H4 (cell line): ENCODE measurements at places on chromosomes 3 and 15. TPM values are rescaled to one million over a fixed set of nuclear protein-coding genes. Genes with fewer than 3 reads are reported as not detected.
A peak's percentile ranks its signal among the peaks of the same experiment; 100 is the strongest.

Gene PATL2
- total RNA-seq, result 0.12 and 0.77 TPM in 2 replicates

DNA sequence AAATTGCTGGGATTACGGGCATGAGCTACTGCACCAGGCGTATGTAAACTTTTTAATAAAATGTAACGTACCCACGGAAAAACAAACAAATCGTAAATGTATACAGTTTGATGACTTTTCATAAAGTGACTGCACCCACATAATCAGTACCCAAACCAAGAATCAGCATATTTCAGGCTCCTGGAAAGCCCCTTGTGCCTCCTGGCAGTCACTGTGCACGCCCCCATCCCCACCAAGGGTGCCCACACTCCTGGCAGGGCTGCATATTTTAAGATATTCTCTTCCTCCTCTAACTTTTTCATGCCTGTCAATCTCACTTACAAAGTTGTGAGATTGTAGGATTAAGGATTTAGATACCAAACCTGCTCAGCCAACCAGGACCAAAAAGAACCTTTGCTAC, 305.5 kb downstream of the SHQ1 start:
- no peak for DNase-seq

- no peak for DNase-seq
Measured at GRCh38 chr3:189655617-189656016, 24.4 kb downstream of the TP63 start.

GRCh38 chr15:32855942-32856341, 138.1 kb downstream of the GREM1 start:
- DNase-seq, result peak; percentile 97

GRCh38 chr15:90291679-90292356, 26.3 kb downstream of the NGRN start:
- peak; percentile 23 for DNase-seq

Gene ACAN
- total RNA-seq, result 0.02 TPM in 1 of 2 replicates, not detected in the other

DNA sequence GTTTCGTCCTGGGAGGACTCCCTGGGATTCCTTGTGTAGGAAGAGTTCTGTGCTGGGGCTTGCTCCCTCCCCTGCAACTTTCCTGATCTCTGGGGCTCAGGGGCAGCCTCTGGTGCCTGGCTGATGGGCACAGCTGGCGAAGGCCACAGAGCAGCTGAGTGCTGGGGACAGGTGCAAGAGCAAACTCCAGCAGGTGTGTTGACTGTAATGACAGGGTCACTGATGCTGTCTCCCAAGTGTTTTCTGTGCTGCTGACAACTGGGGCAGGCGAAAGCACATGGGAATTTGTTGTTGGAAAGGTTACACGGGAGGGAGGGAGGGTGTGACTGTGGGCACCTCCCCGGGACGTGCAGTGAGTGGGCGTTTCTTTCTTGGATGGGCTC, 21.6 kb downstream of the CPN2 start:
- DNase-seq, result no peak

Gene LRRIQ4
- total RNA-seq, result not detected in 2 replicates

DNA sequence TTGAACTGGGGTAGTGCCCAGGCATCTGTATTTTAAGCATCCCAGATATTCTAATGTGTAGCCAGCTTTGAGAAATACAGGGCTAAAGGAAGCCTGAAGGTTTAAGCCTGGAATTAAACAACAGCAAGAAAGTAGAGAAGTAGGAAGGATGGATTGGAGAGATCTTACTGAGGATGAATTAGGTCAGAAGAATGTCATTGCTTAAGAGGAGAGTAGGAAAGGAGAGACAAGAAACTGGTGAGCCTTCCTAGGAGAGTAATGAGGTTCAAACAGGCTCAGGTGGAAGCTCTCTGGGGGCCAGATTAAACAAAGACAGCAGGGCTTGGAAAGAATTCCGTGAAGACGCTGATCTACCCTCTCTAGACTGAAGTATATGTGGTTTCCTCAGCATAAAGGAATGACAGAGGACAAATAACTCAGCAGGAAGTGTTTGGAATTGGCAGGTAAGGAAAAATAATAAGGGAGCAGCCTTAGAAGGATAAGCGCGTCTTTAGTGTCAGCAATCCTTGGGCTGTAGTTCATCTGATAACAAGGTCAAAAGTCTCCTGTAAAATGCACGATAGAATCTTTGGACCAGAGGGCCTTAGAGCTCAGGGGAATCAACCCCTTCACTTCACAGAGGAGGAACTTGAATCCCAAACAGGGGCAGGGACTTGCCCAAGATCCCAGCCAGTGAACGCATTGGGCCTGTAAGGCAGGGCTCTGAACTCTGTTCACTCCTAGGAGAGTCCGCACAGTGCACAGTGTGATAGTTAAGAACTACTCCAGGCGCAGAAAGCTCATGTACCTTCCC, 90.9 kb downstream of the TP63 start:
- no peak for DNase-seq

DNA sequence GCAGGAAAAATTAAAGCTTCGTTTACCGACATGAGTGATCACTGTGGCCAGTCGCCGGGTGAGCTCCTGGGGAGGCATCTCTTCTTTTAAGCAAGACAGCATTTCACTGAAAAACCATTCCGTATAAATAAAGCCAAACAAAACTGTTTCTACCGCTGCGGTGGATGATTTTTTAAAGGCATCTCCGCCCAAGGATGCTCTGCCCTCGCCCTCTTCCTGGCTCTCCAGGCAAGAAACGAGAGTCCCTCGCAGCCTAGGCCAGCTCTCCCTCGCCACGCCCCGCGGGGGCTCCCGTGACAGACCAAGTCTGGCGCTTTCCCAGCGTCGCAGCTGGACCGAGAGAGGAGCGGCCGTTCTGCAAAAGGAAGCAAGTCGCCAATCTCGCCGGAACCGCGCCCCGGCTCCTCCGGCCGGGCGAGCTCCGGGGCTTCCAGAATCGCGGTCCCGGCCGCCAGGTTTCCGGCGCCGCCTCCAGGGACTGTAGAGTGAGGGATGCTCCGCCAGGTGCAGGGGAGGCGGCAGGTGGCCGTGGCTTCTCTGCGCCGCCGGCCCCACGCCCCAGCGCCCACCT, 458 bp downstream of the MCF2L2 start:
- DNase-seq, result peak; percentile 28

DNA sequence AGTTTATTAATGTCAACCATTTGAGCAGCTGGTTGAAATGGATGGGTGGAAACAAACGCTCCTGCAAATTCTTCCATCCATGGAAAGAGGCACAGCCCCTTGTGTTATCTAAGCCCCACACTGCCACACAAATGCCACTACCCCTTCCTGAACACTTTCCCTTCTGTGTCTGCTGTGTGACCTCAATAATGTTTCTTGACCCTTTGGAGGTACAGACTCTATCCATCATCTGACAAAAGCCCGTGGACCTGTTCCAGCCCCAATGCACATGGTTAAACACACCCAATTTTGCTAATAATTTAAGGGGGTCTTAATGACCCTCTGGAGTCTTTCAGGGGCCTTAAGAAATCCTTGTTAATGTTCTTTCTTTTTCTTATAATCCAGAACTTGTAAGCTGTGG, 482.2 kb upstream of the CFAP20DC start:
- no peak for DNase-seq

Gene TIPIN
- total RNA-seq, result 22.2 and 24.3 TPM in 2 replicates

DNA sequence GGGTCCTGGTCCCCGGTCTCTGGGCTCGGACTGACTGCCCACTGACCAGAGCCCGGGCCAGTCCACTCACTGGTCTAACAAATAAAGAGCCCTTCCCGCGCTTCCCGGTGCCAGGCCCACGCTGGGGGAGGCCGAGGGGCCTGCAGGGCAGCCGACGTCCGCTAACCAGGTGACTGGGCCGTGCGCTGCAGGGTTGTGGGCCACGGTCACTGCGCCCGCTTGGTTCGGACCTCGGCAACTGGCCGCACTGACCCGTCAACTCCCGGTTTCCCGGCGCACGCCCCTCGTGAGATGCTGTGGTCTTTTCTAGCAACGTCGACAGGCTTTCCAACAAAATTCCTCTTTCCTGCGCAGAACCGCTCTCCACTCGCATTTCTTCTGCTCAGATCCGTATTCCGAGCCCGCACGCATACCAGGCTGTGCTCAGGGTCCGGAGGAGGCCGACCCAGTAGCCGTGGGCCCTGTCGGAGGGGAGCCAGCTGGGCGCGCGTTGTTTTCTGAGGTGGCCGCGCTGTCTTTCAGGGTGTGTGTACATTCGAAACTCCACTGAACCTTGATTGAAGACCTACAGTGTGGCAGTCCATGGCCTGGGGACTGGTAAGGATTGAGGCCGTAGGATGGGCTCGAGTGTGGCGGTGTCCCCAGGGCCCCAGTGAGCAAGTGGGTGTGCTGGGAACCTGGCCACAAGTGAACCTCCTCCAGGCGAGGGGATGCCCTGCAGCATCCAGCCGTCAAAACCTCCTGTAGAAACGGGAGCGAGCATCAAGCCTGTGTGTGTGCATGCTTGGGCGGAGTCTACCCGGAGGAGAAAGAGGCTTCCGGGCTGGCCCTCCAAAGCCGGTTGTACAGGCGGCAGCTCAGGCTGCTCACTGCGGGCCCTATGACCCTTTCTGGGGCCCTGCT, 875 bp upstream of the NT5DC2 start:
- no peak for DNase-seq

GRCh38 chr3:123081718-123082369, 15.0 kb downstream of the PDIA5 start:
- DNase-seq, result no peak

GRCh38 chr3:126947429-126947828, 35.5 kb upstream of the PLXNA1 start:
- DNase-seq, result no peak

DNA sequence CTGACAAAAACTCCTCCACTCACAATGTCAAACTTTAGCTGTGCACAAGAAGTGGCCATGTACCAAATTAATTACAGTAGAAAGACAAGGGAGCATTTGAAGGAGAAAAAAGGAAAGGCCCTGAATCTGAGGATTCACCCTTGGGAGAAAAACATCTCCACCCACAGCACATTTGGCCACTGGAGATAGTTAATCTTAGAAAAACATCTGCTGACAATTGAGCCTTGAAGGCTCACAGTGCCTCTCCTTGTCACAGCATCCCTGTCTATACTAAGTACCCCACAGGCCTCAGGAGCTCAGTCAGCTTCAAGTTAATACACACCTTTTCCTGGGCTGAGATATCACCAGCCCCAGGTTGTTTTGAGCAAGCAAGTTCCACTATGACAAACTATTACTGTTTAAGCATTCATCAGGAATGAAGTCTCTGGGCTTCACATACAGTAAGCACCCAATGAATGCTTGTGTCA, 78.1 kb upstream of the SETMAR start:
- DNase-seq, result no peak
